ENCODE measurements at places on chromosomes 12 and 14. TPM values are rescaled to one million over a fixed set of nuclear protein-coding genes. Genes with fewer than 3 reads are reported as not detected.
A peak's percentile ranks its signal among the peaks of the same experiment; 100 is the strongest.

Gene ANKS1B
- not detected for total RNA-seq

Gene FAM186B
- total RNA-seq = 0.17 TPM

Gene CLEC2B
- not detected for total RNA-seq

DNA sequence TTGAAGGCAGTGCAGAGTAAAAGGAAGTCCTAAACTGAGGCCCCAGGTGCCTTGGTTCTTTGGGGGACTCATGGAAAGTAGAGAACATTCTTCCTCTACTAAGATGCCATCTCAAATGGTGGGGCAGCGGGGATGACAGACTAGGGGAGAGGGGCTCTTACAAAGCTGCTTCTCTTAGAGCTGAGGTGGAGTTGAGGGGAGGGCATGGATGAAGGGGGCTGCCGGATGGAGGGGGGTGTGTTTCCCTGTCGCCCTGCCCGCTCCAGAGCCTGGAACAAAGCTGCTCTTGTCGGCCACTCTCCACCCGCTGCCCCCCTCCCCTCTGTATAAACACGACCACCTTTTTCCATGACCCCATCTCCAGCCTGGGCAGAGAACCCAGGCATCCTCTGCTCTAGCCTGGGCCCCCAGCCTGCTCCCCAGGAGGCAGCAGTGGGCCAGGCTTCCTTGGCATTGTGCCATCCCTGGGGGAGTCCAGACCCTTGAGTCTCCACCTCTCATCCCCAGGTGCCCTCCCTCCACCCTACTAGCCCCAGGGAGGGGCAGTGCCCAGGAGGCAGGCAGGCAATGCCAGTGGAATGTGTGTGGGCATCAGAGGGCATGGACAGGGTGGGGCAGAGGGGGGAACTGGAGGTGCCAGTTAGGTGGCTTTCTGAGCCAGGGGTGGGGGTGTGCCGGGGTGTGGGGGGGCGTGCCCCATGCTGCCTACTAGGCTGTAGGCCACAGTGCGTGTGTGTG, 1.7 kb downstream of the RARG start:
- no peaks in the 10 kb centered on the region for H3K36me3 ChIP-seq
- H3K27ac ChIP-seq = no peak overlapping the region
- peaks cover 10% of the 10 kb centered on the region for H3K27me3 ChIP-seq
- no peak overlapping the region for H3K4me3 ChIP-seq
- peaks cover 41% of the 10 kb centered on the region for H3K4me1 ChIP-seq

GRCh38 chr12:53660041-53660440, 15.8 kb downstream of the ATP5MC2 start:
- DNase-seq = no peak
- peaks cover 8% of the 10 kb centered on the region for H3K36me3 ChIP-seq
- peak overlapping the region; percentile 96 for H3K27ac ChIP-seq
- peak overlapping the region; percentile 25 for H3K4me3 ChIP-seq
- H3K27me3 ChIP-seq = no peaks in the 10 kb centered on the region

- no peak for DNase-seq
- no peaks in the 10 kb centered on the region for H3K27me3 ChIP-seq
- no peak overlapping the region for H3K4me3 ChIP-seq
- H3K27ac ChIP-seq = no peak overlapping the region
- no peaks in the 10 kb centered on the region for H3K4me1 ChIP-seq
- H3K36me3 ChIP-seq = no peaks in the 10 kb centered on the region
These were observed 19.7 kb upstream of the NR1H4 start for GRCh38 chr12:100453951-100454350.

- no peak overlapping the region for H3K27ac ChIP-seq
- peaks cover 13% of the 10 kb centered on the region for H3K4me1 ChIP-seq
- DNase-seq = no peak
These were observed 5.5 kb upstream of the DDX23 start for GRCh38 chr12:48857278-48857994.

- no peaks in the 10 kb centered on the region for H3K36me3 ChIP-seq
- H3K4me3 ChIP-seq = no peak overlapping the region
- H3K27me3 ChIP-seq = no peaks in the 10 kb centered on the region
- DNase-seq = no peak
These were observed 458.3 kb upstream of the SEL1L start for GRCh38 chr14:81991998-81992397.

DNA sequence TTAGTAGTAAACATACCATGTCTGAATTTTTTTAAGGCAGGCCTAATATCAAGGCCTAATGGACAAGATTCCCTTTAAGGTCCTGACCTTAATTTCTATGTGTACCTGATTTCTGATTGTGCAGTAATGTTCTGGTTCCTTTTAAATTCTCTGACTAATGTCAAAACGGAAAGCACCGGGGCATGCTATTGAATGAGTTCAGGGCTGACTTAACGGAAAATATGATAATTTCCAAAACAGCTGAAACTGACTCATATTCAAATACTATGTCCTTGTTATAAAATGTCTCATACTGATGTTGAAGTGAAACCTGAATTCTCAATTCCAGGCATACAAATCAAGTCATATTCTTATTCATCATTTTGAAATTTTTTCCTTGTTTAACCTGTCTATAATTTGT, 6.7 kb downstream of the TAS2R43 start:
- H3K4me1 ChIP-seq = no peaks in the 10 kb centered on the region
- H3K27me3 ChIP-seq = no peaks in the 10 kb centered on the region
- no peaks in the 10 kb centered on the region for H3K36me3 ChIP-seq
- DNase-seq = no peak
- no peak overlapping the region for H3K27ac ChIP-seq
- H3K4me3 ChIP-seq = no peak overlapping the region

Gene RNASE7
- not detected for total RNA-seq

Gene KLHL33
- total RNA-seq = not detected

DNA sequence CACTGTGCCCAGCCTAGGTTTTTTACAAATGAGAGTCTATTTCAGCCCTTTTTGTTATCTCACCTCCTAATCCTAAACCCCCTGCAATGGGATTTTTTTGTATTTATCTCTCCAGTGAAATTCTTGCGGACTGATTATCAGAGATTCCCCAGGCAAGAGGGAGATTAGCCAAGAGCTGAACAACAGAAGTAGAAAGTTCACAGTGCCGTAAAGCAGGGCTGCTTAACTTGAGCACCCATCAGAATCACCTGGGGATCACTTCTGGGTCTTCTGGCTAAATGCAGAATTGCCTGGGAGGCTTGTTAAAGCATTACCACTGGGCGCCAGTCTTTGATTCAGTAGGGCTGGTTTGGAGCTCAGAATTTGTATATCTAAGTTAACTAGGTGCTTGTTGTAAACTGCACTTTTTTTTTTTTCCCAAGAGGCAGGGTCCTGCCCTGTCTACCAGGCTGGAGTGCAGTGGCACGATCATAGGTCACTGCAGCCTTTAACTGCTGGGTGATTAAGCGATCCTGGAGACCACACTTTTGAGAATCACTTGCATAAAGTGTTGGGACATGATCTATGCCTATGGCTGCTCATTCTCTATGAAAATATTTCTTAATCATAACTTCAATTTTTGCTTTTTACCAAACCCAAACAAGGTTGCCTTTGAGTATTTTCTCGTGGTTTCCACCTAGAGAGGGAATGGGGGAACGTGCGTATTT, 1.1 kb upstream of the DPPA3 start:
- no peaks in the 10 kb centered on the region for H3K27me3 ChIP-seq
- H3K36me3 ChIP-seq = no peaks in the 10 kb centered on the region
- no peak for DNase-seq
- 0 out of 2 replicates have a peak, but pooled peaks cover 6% of the 10 kb centered on the region for H3K4me1 ChIP-seq
- no peak overlapping the region for H3K4me3 ChIP-seq
- no peak overlapping the region for H3K27ac ChIP-seq

Gene TNS2
- 8.9 TPM for total RNA-seq

DNA sequence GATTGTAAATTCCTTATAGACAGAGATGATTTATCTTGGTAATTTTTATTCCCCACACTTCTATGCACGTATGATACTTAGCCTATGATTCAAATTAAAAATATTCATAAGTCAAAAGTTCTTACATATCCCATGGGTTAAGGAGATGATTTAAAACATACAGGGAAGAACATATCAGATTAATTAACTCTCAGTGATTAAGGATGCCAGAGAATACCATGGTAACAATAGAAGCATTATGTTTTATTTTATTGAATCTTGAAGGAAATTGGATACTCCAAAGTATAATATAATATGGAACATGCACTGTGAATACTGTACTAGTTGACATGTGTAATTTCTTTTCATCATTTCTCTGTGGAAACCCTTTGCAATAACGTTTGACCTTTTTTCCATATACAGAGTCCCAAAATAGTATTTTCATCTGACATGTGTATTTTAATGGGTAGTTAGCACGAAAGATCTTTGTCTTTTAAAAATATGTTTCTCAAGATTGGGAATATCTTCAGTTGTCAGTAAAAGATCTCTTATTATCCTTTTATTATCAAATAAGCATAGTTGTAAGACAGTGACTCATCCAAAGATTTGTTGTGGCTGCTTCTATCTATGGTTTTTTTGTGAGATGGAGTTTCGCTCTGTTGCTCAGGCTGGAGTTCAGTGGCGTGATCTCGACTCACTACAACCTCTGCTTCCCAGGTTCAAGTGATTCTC, 166.7 kb downstream of the RAD51B start:
- DNase-seq = no peak
- H3K36me3 ChIP-seq = no peaks in the 10 kb centered on the region
- H3K27ac ChIP-seq = no peak overlapping the region

GRCh38 chr12:19239616-19240234, 110.2 kb downstream of the PLEKHA5 start:
- no peak overlapping the region for H3K4me3 ChIP-seq
- no peaks in the 10 kb centered on the region for H3K36me3 ChIP-seq
- no peak overlapping the region for H3K27ac ChIP-seq
- DNase-seq = no peak

DNA sequence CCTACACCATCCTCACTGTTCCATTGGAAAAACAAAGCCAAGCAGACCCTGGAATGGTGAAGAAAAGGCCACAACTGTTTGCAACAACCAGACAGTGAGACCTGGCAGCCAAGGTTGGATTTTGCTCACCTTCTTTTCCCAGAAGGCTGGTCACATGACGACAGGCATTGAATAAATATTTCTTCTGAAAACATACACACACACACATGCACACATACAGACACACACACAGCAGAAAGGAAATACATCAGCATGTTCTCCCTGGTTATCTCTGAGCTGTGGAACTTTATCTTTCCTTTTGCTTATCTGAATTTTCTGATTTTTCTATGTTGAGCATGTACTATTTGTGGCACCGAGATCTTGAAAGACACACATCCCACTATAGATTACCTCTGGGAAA, 38.0 kb upstream of the CCDC60 start:
- H3K27ac ChIP-seq = no peak overlapping the region
- no peaks in the 10 kb centered on the region for H3K27me3 ChIP-seq
- H3K36me3 ChIP-seq = no peaks in the 10 kb centered on the region
- H3K4me1 ChIP-seq = no peaks in the 10 kb centered on the region

GRCh38 chr12:76276499-76277151, 71.6 kb downstream of the BBS10 start:
- no peak overlapping the region for H3K4me3 ChIP-seq
- no peak for DNase-seq
- no peaks in the 10 kb centered on the region for H3K36me3 ChIP-seq
- H3K4me1 ChIP-seq = no peaks in the 10 kb centered on the region

Gene MIP
- total RNA-seq = not detected

DNA sequence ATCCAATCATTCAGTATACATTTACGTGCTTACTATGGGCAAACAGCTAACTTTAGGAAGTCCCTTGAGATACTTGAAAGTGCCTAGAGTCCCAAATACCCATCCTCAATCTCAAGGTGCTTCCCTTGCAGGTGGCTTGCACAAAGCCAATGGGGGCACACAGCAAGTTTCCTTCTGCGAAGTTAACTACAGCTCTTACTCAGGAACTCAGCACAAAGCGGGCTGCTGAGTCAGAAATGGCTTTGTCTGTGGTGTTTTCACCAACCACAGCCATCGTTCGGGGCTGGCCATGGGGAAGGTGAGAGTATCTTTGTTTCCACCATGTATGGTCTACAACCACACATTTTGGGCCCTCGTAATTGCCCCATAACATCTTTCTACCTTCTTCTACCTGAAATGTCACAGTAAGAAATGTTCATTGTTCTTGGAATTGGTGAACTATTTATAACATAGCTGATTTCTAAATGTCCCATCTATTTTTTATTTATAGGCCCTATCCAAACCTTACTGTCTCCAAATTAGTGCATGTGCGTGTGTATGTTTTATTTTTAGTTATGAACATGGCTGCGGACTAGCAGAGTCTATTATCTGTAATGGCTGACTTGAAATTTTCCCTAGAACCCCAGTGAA, 13.9 kb downstream of the MFAP5 start:
- no peak overlapping the region for H3K27ac ChIP-seq
- H3K4me3 ChIP-seq = no peak overlapping the region
- no peaks in the 10 kb centered on the region for H3K36me3 ChIP-seq

DNA sequence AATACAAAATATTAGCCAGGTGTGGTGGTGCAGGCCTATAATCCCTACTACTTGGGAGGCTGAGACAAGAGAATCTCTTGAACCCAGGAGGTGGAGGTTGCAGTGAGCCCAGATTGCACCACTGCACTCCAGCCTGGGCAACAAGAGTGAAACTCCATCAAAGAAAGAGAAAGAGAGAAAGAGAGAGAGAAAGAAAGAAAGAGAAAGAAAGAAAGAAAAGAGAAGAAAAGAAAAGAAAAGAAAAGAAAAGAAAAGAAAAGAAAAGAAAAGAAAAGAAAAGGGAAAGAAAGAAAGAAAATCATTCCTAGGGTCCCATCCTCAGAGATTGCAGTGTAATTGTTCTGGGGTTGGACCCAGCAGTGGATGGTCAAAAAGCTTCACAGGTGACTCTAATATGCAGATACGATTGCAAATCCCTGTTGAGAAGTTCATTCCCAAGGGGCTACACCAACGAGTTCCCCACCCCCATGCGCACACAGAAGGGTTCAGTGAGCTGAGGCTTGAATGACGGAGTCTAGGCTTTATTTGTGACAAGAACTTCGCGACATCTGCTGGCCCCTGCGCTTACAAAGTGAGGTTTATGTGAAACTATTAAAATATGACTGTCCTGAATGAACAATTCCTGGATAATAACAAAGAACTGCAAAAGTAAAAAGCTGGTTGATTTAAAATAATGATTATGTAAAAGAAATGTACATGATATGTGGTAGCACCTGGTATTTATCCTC, 17.4 kb upstream of the RNASE12 start:
- H3K4me1 ChIP-seq = peaks cover 66% of the 10 kb centered on the region
- H3K27me3 ChIP-seq = no peaks in the 10 kb centered on the region
- peak overlapping the region; percentile 94 for H3K4me3 ChIP-seq
- DNase-seq = no peak

GRCh38 chr12:111954969-111955368, 58.0 kb downstream of the TMEM116 start:
- no peaks in the 10 kb centered on the region for H3K36me3 ChIP-seq
- H3K4me1 ChIP-seq = peaks cover 9% of the 10 kb centered on the region
- H3K4me3 ChIP-seq = no peak overlapping the region
- DNase-seq = no peak
- no peak overlapping the region for H3K27ac ChIP-seq

- H3K4me3 ChIP-seq = no peak overlapping the region
- H3K27me3 ChIP-seq = 0 out of 3 replicates have a peak, but pooled peaks cover 3% of the 10 kb centered on the region
- no peaks in the 10 kb centered on the region for H3K4me1 ChIP-seq
- DNase-seq = no peak
These were observed 37.1 kb downstream of the NID2 start for GRCh38 chr14:52031781-52032180.
